Esophagus squamous epithelium (tissue), 5 donors: ENCODE measurements at places on chromosomes 7 and 10.

DNA sequence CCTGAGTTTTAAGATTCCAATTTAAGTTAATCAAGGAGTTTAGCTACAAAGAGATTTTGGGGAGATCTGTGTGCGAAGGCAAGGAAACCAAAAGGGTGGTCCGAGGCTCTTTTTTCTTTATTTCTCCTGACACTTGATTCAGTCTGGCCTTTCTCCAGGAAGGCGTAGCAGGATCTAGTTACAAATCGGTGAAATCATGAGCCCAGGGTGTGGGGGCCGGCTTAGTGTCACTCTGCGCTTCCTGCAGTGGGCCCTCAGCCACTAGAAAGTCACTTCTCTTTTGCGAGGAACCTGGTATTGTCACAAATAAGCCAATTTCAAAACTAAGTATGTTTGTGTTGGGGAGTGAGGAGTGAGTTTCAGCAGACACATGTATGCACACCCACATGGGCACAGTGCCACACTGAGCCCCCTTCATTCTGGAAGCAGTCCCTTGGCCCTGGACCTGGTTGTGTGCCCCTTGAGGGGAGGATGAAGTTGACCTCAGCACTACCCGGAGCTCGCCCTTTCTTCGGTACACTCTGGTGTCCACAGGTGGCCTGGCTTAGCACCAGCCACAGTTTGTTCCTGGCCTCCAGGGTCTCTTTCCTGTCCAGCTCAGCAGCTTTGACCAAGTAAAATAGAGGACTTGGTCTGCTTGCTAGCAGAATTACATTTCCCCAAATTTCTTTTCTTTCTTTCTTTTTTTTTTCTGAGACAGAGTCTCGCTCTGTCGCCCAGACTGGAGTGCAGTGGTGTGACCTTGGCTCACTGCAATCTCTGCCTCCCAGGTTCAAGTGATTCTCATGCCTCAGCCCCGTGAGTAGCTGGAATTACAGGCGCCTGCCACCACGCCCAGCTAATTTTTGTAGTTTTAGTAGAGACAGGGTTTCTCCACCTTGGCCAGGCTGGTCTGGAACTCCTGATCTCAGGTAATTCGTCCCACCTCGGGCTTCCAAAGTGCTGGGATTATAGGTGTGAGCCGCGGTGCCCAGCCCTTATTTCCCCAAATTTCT, 84.0 kb upstream of the BTBD16 start:
- no peak overlapping the region for H3K27ac ChIP-seq
- no peak overlapping the region for H3K4me3 ChIP-seq
- no peaks in the 10 kb centered on the region for H3K27me3 ChIP-seq
- H3K4me1 ChIP-seq = peaks cover 22% of the 10 kb centered on the region

DNA sequence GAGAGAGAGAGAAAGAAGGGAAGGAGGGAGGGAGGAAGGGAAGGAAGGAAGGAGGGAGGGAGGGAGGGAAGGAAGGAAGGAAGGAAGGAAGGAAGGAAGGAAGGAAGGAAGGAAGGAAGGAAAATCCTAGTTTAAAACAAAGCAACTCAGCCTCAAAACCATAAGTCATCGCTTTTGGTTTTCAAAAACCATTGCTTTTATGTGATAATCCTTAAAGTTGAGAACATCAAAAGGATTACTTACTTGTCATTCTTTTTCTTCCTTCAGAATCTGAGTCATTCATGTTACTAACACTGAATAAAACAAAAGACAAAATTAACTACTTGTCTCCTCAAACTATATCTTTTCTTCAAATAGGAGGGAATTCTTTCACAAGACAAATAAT, 21.6 kb upstream of the PDSS1 start:
- no peak for DNase-seq
- no peak overlapping the region for H3K4me3 ChIP-seq
- no peaks in the 10 kb centered on the region for H3K36me3 ChIP-seq
- no peaks in the 10 kb centered on the region for H3K4me1 ChIP-seq

GRCh38 chr7:94294471-94295131, 100.1 kb upstream of the COL1A2 start:
- DNase-seq = no peak
- H3K4me1 ChIP-seq = peaks cover 13% of the 10 kb centered on the region
- no peak overlapping the region for H3K4me3 ChIP-seq

GRCh38 chr7:112053737-112054069, 152.5 kb downstream of the DOCK4 start:
- H3K27ac ChIP-seq = no peak overlapping the region
- DNase-seq = no peak
- no peaks in the 10 kb centered on the region for H3K36me3 ChIP-seq
- H3K4me1 ChIP-seq = peaks cover 3% of the 10 kb centered on the region

DNA sequence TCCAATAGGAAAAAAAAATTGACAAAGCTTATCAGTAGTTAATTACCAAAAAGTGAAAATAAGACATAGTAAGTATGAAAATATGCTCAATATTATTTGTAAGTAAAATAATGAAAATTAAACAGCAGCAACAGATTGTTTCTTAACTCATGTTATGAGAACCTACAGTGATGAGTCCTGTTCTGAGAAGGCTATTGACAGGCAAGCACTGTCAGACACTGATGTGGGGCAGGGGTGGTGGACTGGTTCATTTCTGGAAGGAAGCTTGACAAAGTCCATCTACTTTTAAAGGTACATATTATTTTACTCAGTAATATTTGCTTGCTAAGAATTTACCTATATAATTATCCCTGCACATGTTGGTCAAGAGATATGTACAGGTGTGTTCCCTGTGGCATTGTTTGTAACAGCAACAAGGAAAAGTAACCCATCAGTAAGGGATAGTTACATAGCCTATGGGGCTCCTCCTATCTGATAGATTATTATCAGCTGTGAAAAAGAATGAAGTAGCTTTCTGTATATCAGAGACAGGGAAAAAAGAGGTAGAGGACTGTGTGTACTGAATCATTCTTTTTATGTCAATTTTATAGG, 161.6 kb downstream of the RTKN2 start:
- peaks cover 9% of the 10 kb centered on the region for H3K4me1 ChIP-seq

GRCh38 chr7:47444376-47445098, 137.4 kb downstream of the TNS3 start:
- no peaks in the 10 kb centered on the region for H3K4me1 ChIP-seq
- H3K36me3 ChIP-seq = peaks cover 8% of the 10 kb centered on the region
- H3K27ac ChIP-seq = no peak overlapping the region

GRCh38 chr10:110056822-110057221, 49.0 kb downstream of the ADD3 start:
- no peak overlapping the region for H3K4me3 ChIP-seq
- no peaks in the 10 kb centered on the region for H3K27me3 ChIP-seq
- H3K4me1 ChIP-seq = peaks cover 39% of the 10 kb centered on the region
- no peak for DNase-seq
- H3K36me3 ChIP-seq = no peaks in the 10 kb centered on the region

GRCh38 chr7:44982535-44982923, 3.7 kb upstream of the MYO1G start:
- no peak for DNase-seq
- no peak overlapping the region for H3K4me3 ChIP-seq
- H3K36me3 ChIP-seq = peaks cover 48% of the 10 kb centered on the region
- peaks cover 78% of the 10 kb centered on the region for H3K4me1 ChIP-seq

DNA sequence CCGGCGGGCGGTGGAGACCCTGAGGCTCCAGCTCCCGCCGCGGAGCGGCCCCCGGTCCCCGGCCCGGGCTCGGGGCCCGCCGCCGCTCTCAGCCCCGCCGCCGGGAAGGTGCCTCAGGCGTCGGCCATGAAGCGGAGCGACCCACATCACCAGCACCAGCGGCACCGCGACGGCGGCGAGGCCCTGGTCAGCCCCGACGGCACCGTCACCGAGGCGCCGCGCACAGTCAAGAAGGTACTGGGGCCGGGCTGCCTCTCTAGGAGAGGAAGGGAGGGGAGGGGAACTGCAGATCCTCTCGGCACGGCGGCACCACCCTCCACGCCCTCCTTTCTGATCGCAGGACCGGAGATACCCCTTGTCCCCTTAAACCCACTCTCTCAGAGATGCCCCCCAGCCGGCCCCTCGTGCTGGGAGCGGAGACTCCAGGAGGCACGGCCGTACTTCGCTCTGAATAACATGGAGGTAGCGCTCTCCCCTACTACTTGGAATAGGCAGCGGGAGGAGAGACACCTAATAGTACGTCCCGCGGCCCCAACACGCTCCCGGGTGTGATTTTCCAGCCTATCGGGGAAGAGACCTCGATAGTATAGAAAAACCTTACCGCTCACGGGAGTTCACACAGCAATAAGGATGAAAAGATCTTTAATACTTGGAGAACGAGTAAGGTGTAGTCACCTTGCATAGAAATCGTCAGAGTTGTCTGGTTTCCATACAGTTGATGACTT, 538 bp downstream of the AHCYL2 start:
- DNase-seq = no peak
- peaks cover 52% of the 10 kb centered on the region for H3K4me1 ChIP-seq
- peak overlapping the region; percentile 96 for H3K27ac ChIP-seq
- H3K4me3 ChIP-seq = peak overlapping the region; percentile 69

- H3K27me3 ChIP-seq = no peaks in the 10 kb centered on the region
- no peaks in the 10 kb centered on the region for H3K36me3 ChIP-seq
- H3K4me3 ChIP-seq = no peak overlapping the region
- H3K4me1 ChIP-seq = no peaks in the 10 kb centered on the region
Observed at GRCh38 chr10:1597370-1598146, 139.8 kb downstream of the ADARB2 start.

GRCh38 chr10:119652361-119652730, 1.2 kb downstream of the BAG3 start:
- DNase-seq = no peak
- no peaks in the 10 kb centered on the region for H3K27me3 ChIP-seq
- peak overlapping the region; percentile 100 for H3K27ac ChIP-seq
- peak overlapping the region; percentile 99 for H3K4me3 ChIP-seq
- peaks cover 41% of the 10 kb centered on the region for H3K4me1 ChIP-seq

- DNase-seq = no peak
- no peak overlapping the region for H3K27ac ChIP-seq
- H3K27me3 ChIP-seq = no peaks in the 10 kb centered on the region
- H3K4me3 ChIP-seq = no peak overlapping the region
- H3K4me1 ChIP-seq = peaks cover 26% of the 10 kb centered on the region
Observed at GRCh38 chr7:151731022-151731441, 145.9 kb downstream of the PRKAG2 start.
